Hippocampal formation (tissue), 2 donors: ENCODE measurements at places on chromosomes 7 and 10.

GRCh38 chr7:123485187-123485586, 49.2 kb downstream of the IQUB start:
- no peak for DNase-seq

- DNase-seq = no peak
Observed at GRCh38 chr7:101186844-101187428, 6.8 kb upstream of the NAT16 start.

DNA sequence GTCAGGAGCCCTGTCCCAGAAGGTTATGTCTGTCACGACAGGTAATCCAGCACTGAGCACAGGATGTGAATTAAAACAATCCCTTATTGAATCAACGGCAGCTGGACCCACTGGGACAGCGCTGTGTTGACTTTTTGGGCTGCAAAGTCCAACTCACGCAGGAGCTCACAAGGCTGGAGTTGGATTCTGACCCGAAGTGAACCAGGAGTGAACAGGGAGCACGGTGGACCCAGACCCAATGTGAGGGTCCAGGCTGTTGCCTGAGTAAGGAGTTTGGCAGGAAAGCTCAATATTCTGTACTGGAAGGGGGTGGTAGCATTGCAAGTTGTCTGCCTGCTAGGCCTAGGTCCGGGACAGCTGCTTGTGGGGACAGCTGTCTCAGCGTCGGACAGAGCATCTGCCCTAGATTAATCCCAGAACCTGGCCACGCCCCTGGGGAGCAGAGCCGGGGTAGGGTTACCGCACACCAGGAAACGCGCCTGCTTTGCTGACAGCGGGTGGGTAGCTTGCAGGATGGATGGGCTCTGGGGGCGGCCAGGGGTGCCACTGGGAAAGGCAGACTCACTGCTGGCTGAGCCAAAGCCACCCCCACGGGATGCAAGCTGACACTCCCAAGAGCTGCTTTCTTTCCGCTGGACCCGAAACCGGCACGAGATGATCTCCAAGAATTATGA, 24.0 kb downstream of the COL26A1 start:
- DNase-seq = no peak

- DNase-seq = no peak
Observed at GRCh38 chr10:128173386-128173785, 47.2 kb upstream of the MKI67 start.

- no peak for DNase-seq
Observed at GRCh38 chr7:80677629-80678028, 39.2 kb downstream of the CD36 start.

DNA sequence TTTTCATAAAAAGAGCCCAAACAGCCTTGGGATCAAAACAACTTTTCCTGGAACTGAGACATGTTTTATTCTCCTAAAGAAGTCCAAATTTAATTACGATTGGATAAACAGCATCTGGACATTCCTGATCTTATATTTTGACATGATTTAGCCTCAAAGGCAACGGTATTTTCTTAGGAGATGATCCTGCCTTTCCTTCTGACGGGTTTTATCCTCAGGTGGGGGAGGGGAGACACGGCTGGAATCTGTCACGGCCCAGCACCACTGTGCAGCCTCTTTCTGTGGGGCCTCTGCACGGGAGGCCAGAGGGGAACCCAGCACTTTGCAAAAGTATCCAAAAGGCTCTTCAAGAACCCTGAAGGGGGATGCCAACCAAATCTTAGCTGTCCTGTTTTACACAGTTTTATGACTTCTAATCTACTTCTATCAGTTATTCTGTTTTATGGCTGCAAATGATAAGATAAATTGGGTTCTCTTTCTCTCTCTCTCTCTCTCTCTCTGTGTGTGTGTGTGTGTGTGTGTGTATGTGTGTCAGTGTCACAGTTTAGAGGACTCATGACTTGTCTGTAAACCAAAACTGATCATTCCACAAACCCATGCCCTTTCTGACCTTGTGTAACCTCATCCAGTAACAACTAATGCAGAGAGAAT, 321.1 kb upstream of the NPVF start:
- no peak for DNase-seq

- no peak for DNase-seq
Observed at GRCh38 chr10:34955391-34955790, 134.8 kb downstream of the CUL2 start.

DNA sequence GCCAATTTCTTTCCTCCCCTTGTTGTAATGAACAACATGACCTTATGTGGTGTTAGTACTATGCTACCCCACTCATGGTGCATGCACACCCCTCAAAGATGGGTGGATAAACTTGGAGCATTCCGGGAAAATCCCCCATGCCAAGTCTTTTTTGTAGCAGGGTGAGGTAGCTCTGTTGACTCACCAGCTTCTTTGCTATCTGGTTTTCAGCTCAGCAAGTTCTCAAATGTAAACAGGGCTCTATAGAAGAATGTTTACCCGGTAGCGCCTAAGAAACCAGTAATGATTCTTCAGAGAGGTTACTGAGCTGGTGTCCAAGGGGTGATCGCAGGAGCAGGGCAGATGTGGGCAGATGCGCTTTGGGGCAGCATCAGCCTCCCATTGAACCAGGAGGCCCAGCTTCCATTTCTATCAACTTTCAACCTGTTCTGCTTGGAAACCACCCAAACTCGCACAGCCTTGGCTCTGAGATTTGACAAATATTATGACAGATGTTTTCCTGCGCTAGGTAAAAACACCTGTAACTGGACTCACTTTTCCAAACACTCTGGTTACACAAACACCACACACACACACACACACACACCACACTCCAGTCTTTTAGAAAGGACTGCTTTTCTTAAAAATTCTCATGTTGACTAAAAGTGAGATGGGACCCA, 87.8 kb downstream of the ZRANB1 start:
- DNase-seq = no peak
